Mesothelial cell of epicardium (in vitro differentiated cells): ENCODE measurements at places on chromosomes 3 and 15. TPM values are rescaled to one million over a fixed set of nuclear protein-coding genes. Genes with fewer than 3 reads are reported as not detected.

SEMA3G gene
- total RNA-seq: 0.35 to 0.80 TPM (median 0.66 TPM) in 3 replicates

PLCH1 gene
- 1.0 to 1.3 TPM (median 1.2 TPM) in 3 replicates for total RNA-seq

GRCh38 chr3:134931045-134931785 is 136.2 kb downstream of the EPHB1 start:
- H3K4me1 ChIP-seq: peaks cover 19% of the 10 kb centered on the region
- no peak overlapping the region for H3K27ac ChIP-seq
- H3K36me3 ChIP-seq: no peaks in the 10 kb centered on the region
- H3K27me3 ChIP-seq: peaks cover 34% of the 10 kb centered on the region
- no peak for DNase-seq

GRCh38 chr15:42352401-42352800 is 6.9 kb upstream of the CAPN3 start:
- H3K4me1 ChIP-seq: no peaks in the 10 kb centered on the region
- H3K27ac ChIP-seq: no peak overlapping the region
- no peak overlapping the region for H3K4me3 ChIP-seq
- H3K36me3 ChIP-seq: peaks cover 22% of the 10 kb centered on the region

GRCh38 chr15:98651036-98651481 is 2.7 kb downstream of the IGF1R start:
- no peaks in the 10 kb centered on the region for H3K27me3 ChIP-seq
- peaks cover 45% of the 10 kb centered on the region for H3K4me1 ChIP-seq
- peak overlapping the region; percentile 95 for H3K4me3 ChIP-seq
- peak overlapping the region; percentile 93 for H3K27ac ChIP-seq

DNA sequence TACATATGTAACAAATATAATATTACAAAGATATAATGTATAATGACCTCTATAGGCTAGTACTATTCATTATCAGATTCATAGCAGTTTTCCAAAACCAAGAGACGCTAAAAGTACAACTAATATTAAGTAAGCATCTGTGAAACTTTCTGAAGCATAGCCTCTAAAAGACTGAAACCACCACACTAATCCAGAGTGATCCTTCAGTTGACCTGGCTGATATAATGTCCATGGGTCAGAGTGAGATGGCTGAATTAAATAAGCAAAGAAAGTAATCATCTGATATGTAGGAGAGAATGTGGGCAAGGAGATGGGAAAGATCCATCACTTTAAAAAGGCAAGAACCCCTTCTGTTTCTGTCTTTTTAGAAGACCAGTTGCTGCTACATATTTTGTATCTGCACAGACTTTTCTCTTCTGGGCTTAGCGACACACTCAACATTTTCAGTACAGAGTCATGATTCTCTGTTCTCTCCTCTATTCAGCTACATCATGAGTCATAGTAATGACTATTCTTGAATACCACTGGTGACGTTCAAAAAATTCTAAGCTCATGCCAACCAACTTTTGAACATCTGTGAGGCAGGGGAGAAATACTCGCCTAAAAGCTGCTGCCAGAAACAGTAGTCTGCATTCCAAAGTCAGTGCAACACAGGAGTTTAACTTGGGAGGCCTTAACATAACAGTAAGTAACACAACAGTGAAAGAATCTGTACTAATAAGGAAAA is 149.6 kb downstream of the MAGI1 start:
- peaks cover 2% of the 10 kb centered on the region for H3K36me3 ChIP-seq
- no peak for DNase-seq
- no peaks in the 10 kb centered on the region for H3K27me3 ChIP-seq
- peaks cover 11% of the 10 kb centered on the region for H3K4me1 ChIP-seq

DNA sequence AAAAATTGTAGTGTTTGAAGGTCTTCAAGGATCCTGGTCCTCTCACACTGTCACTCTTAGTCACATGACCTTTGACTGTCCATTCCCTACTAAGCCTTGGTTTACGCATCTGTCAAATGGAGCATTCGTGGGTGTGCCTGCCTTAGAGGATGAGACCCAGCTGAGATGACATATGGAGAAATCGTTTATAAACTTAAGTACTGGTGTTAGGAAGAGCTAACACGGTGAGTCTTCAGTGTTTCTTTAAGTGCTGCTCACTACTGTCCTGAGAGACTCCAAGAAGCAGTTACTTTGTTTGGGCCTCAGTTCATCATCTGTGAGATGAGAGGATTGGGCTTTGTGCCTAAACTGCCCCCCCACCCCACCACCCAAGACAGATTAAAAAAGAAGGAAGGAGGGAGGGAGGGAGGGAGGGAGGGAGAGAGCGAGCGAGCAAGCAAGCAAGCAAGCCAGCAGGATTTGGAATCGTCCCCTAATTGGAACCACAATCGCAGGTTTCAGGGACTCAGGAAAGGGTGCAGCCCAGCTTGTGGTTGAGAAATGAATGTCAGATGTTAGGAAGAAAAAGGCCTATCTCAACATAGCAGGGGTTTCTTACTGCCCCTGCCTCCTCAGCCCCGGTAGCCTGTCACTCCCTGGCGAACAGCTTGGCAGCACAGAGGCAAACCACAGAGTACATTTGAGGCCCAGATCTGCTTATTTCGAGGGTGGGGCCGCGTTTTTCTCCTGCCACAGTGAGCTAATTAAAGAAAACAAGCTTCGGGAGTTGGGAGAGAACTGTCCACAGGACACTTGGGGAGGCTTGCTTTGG is 32.7 kb downstream of the SMAD3 start:
- no peak overlapping the region for H3K4me3 ChIP-seq
- no peaks in the 10 kb centered on the region for H3K27me3 ChIP-seq

DNA sequence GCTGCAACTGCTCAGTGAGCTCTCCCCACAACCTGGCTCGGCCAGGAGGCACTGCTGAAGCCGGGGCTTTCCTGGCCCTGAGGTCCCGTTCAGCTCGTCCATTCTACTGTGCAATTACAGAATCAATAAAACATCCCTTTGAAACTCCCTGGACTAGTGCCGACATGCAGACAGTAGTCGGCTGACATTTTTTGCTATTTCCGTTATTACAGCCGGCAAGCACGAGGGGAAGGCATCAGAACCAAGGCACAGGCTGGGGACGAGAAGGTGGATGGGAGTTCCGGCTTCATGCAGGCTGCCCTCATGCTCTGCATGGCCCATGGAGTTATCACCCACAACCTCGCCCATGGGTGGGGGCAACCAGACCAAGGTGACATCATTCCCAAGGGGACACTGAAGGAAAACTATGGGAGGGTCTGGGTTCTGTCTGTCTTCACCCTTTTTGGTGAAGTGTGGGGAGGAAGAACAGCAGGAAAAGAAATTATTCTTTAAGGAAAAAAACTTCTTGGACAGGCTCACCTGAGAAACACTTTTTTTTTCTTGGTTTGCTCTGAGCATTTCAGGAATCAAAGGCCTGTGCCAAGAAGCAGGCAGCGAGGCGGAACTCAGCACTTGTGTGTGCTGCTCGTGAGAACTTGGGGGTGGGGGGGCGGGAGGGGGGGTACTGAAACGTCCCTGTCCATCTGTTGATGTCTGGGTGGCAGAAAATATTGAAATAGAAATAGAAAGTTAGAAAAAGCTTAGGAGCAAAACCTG is 154.5 kb downstream of the FOXP1 start:
- H3K36me3 ChIP-seq: peaks cover 2% of the 10 kb centered on the region
- H3K27me3 ChIP-seq: no peaks in the 10 kb centered on the region
- H3K27ac ChIP-seq: peak overlapping the region; percentile 97

DNA sequence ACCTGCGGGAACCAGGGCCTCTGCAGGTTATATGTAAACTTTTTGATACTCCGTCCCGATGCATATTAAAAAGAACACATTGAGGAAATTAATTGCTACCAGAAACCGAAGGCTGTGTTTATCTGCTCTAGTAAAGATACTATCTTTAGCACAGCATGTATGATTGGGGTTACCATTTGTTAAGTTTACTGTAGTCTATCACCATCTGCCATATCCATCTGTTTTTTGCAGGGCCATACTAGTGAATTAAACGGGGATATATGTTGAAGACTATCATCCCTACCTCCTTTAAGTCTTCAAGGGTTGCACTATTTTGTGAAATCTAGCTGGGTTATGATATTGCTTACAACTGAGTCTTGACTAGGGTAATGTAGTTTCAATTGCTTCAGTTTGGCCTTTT is 597.0 kb downstream of the SQOR start:
- no peaks in the 10 kb centered on the region for H3K4me1 ChIP-seq
- no peaks in the 10 kb centered on the region for H3K36me3 ChIP-seq
- DNase-seq: no peak
- no peak overlapping the region for H3K27ac ChIP-seq
- no peak overlapping the region for H3K4me3 ChIP-seq

DNA sequence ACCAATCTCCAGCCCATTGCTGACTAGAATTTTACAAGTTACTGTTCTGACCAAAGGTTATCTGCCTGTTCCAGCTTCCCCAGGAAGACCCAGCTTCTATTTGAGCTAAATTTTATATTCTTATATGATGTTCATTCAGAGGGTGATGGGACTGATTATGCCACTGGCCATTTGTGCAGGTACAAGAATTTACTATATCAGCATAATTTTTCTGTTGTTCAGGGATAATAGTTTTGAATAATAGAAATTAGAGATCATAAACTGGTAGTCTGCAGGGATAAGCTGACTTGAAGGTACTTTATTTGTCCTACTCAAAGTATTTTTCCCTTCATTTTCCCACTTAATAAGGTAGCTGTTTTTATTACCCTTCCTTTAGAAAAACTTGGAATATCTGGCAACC is 222.6 kb upstream of the MRPL3 start:
- no peak overlapping the region for H3K4me3 ChIP-seq
- DNase-seq: no peak
- H3K27ac ChIP-seq: no peak overlapping the region
- no peaks in the 10 kb centered on the region for H3K4me1 ChIP-seq
- no peaks in the 10 kb centered on the region for H3K36me3 ChIP-seq

GRCh38 chr3:102079809-102080197 is 230.5 kb downstream of the NFKBIZ start:
- H3K27ac ChIP-seq: peak overlapping the region; percentile 39
- no peaks in the 10 kb centered on the region for H3K27me3 ChIP-seq
- H3K4me1 ChIP-seq: peaks cover 54% of the 10 kb centered on the region
- no peaks in the 10 kb centered on the region for H3K36me3 ChIP-seq

GRCh38 chr3:46926039-46926438 is 48.5 kb downstream of the PTH1R start:
- H3K4me3 ChIP-seq: no peak overlapping the region
- peaks cover 7% of the 10 kb centered on the region for H3K4me1 ChIP-seq
- no peak overlapping the region for H3K27ac ChIP-seq
- H3K36me3 ChIP-seq: peaks cover 24% of the 10 kb centered on the region

- H3K36me3 ChIP-seq: peaks cover 17% of the 10 kb centered on the region
- no peak overlapping the region for H3K4me3 ChIP-seq
- no peak overlapping the region for H3K27ac ChIP-seq
- H3K4me1 ChIP-seq: peaks cover 29% of the 10 kb centered on the region
- H3K27me3 ChIP-seq: no peaks in the 10 kb centered on the region
- DNase-seq: no peak
These were observed 20.5 kb downstream of the POLR2M start for GRCh38 chr15:57727031-57727430.

DNA sequence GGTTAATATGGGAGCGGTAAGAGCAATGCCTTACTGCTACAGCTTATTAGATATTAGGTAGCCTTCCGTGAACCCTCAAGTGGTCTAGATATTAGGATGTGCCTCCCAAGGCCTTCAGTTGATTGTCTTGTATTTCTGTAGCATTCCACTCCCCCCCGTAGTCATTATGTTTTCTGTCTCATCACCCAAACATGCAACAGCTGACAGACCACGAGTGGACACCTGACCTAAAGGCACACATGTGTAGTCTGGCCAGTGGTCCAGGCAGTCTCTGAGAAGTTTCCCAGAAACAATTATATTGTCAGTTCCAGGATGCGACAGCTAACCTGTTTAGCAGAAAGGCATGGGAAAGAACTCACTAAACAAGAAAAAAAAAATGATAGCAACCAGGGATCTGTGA is 1000.9 kb downstream of the AGBL1 start:
- H3K4me1 ChIP-seq: no peaks in the 10 kb centered on the region
- no peak overlapping the region for H3K27ac ChIP-seq
- H3K27me3 ChIP-seq: peaks cover 4% of the 10 kb centered on the region
- DNase-seq: no peak
- no peak overlapping the region for H3K4me3 ChIP-seq

DNA sequence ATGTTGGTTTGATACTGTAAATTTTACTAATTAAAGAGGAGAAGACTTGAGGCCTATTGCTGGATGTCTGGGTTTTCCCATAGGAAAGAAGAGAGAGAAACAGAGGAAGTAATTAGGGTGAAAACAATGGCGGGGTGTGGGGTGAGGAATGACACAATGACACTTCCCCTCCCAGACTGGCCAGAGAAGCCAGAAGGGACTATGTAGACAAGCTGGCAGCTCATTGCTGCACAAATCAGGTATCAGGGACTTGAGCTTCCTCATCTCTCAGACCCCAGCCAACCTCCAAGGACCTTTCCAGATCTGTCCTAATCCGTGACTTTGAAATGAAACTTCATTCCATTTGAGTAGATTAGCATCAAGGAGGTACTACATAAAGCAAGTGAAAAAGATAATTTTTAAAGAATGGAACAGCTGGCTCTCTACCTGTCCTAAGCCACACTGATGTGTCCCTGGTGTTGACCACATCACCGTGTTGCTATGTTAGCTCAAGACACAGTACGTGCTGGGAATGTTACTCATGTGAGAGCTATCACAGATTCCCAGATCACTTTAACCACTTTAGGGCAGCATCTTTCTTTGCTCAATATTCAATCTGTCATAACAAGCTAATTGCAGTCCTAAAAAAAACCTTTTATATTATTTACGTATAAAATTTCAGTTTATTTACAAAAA is 22.2 kb downstream of the TMEM212 start:
- no peaks in the 10 kb centered on the region for H3K36me3 ChIP-seq
- no peak overlapping the region for H3K27ac ChIP-seq
- no peaks in the 10 kb centered on the region for H3K27me3 ChIP-seq
- peaks cover 16% of the 10 kb centered on the region for H3K4me1 ChIP-seq

GRCh38 chr3:70974747-70975146 is 608.8 kb downstream of the FOXP1 start:
- H3K36me3 ChIP-seq: peaks cover 48% of the 10 kb centered on the region
- no peaks in the 10 kb centered on the region for H3K27me3 ChIP-seq
- DNase-seq: no peak
- H3K27ac ChIP-seq: no peak overlapping the region

- DNase-seq: no peak
- H3K4me3 ChIP-seq: peak overlapping the region; percentile 95
- H3K27ac ChIP-seq: peak overlapping the region; percentile 100
These were observed 1.9 kb upstream of the BLOC1S6 start for GRCh38 chr15:45585069-45585791.

DNA sequence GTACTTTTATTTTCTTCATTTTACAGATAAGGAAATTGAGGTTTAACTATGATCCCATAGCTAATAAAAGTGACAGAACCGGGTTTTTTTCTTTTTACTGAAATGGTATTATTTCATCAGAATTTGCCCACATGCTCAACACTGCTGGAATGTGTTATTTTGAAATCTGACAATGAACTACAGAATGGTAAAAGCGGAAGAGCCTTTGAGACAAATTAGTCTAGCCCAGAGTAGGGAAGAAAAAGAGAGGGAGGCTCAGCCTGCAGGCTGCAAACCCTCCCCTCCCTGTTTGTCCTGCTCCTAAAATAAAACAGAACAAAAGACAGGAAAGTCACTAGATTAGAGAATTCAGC is 100.3 kb upstream of the LIPC start:
- DNase-seq: no peak
- peaks cover 39% of the 10 kb centered on the region for H3K4me1 ChIP-seq
- peaks cover 5% of the 10 kb centered on the region for H3K36me3 ChIP-seq
- H3K4me3 ChIP-seq: no peak overlapping the region
